HT-29 (cell line): ENCODE measurements at places on chromosomes 5 and 9.

DNA sequence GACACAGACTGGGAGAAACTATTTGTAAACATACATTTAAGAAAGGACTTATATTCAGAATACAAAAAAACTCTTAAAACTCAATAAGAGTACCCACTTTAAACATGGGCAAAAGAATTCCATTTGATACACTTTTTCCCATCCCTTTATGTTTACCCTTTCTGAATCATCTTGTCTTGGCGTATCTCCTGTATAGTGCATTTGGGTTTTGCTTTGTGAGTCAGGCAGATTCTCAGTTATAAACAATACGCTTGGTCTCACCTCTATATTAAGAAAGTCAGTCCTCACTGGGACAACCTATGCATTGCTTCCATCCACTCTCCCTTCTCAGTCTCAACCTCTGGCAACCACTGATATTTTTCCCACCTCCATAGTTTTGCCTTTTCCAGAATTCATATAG is 27.3 kb upstream of the ADAMTS6 start:
- no peak for DNase-seq

- DNase-seq: no peak
These were observed 7.6 kb upstream of the ZNF618 start for GRCh38 chr9:113868501-113868900.

GRCh38 chr5:84069608-84070179 is 315.0 kb downstream of the EDIL3 start:
- no peak for DNase-seq

- no peak for DNase-seq
These were observed 39.1 kb upstream of the UGT3A2 start for GRCh38 chr5:36105819-36106218.
